Suprapubic skin (tissue), 4 donors: ENCODE measurements at places on chromosomes 1 and 21.

- no peak for DNase-seq
These were observed 722 bp upstream of the SLC19A2 start for GRCh38 chr1:169486281-169487051.

DNA sequence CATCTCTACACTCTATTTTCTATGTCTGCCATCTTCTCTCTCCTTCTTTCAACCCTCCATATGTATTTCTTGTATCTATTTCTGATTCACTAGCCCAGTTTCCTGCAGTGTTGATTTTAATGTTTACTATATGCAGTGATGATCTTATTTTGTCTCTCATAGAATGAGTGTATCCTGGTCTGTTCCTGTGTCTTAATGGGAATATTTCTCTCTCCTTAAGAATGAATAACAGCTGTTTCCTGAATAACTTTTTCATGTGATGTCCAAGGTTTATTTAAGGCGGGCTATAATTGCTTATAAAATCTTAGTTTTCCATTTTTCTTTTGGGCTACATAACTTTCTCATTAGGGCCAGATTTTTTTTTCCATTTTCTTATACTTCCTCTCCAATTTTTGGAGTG, 144.5 kb downstream of the C1orf21 start:
- no peak for DNase-seq

DNA sequence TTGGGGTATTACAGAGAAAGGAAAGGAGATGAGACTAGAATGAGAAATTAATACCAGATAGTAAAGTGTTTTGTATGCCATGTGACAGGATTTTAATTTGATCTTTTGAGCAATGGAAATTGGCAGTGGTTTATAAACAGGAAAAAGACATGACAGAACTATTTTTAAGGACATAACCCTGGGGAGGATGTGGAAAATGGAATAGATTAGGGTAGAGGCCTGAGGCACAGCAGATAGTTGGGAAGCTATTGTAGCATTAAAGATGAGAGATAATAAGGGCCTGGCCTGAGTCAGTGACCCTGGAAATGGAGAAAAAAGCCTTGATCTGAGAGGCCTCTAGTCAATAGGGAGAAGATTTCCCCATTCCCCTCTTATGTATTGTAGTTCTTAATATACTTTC, 22.1 kb upstream of the KCNA3 start:
- DNase-seq: no peak

GRCh38 chr1:92784021-92784638, 778 bp downstream of the EVI5 start:
- DNase-seq: no peak

GRCh38 chr1:183942933-183943693, 94.4 kb downstream of the COLGALT2 start:
- no peak for DNase-seq

- DNase-seq: no peak
These were observed 675.3 kb downstream of the LTN1 start for GRCh38 chr21:28317177-28317950.

DNA sequence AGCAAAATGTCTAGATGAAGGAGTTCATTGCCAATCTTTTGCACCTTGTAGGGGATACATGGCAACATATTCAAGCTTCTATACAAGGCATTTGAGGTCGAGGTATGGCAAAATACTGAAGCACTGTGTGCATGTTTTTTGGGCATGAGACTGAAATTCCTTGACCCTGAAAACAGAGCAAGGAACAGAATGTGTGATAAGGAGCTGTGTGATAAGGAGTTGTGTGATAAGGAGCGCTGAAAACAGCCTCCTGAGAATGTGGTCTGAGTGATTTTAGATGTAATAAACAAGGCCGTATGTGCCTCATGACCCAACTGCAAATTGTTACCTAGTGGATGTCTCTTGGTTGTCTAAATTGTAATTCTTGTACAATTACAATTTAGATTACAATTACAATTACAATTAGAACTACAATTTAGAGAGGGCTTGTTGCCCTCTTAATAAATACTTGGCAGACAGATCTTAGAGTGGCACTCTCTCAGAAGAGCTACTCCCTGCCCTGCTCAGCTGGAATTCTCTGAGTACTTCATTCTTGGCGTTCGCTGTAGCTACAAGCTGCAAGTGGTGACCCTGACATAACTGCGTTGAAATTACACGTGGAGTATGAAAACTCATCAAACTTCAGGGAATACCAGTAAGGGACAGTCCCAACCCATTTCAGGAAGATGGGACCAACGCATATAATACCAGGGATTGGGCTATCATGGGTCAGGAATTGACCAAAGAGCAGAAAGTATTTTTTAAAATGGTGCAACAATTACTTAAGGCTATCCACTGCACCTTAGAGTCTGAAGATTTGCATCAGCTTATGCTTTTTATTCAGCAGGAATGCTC, 20.0 kb upstream of the ITLN1 start:
- no peak for DNase-seq

DNA sequence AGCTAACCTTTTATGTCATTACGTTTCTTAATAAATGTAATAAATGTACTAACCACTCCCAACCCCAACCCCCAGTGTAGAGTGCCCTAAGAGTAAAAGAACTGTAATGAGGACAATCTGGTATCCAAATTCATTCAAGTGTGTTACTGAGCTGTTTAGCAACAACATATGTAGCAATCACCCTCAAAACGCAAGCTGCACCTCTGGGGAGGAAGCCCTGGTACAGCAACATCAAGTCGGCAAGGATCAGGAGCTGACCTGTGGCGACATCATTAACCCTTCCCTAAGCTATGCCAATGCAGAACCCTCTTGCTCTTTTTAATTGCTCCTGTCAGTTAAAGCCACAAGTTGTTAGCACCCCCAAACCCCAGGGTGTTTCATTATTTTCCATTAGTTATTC, 47.1 kb downstream of the STX6 start:
- DNase-seq: no peak

GRCh38 chr1:246971090-246971721, 36.7 kb downstream of the ZNF695 start:
- DNase-seq: no peak

- no peak for DNase-seq
These were observed 4.4 kb upstream of the CAPN2 start for GRCh38 chr1:223708001-223708359.

DNA sequence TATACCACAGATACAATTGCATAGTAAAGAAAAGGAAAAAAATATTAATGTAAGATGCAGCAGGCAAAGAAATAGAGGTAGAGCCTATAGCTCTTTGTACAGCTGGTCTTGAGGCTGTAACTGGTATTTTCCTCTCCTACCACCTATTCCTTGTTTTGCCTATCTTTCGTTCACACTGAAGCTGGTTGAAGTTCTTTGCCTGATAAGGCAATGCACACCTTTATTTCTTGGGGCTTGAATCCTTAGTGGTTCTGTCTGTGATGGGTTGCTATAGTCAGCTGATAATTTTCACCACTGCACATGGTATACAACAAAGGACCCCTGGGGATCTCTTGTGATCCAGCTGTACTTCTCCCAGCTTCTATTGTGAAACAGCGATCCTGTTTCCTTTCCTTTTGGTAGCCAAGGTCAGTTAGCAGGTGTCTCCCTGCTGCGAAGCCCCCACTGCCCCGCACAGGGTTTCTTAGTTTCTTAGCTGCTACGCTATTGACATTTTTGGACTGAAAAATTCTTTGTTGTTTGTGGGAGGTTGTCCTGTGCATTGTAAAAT, 9.9 kb upstream of the TSNAX start:
- DNase-seq: no peak

DNA sequence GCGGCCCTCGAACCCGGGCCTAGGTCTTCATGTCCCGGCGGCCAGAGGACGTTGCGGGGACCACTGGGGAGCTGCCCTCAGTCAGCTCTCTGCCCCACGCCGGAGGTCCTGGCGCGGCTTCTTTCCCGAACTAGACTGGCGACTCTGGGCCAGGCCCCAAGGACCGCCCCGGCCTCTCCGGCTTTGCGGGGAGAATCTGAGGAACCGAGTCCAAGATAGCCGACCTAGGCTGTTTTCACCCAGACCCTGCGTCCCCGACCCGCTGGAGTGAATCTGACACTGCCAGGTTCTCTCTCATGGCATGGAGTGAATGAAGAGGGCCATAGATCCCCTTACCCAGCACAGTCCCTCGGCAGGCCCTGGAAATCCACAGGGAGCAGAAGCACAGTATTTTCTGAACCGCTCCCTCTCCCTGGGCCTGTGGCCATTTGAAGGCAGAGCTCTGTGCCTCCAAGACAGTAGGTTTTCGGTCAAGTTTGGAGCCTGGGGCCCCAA, 9.9 kb upstream of the BARHL2 start:
- DNase-seq: no peak

GRCh38 chr1:52164604-52165003, 22.7 kb downstream of the ZFYVE9 start:
- no peak for DNase-seq

DNA sequence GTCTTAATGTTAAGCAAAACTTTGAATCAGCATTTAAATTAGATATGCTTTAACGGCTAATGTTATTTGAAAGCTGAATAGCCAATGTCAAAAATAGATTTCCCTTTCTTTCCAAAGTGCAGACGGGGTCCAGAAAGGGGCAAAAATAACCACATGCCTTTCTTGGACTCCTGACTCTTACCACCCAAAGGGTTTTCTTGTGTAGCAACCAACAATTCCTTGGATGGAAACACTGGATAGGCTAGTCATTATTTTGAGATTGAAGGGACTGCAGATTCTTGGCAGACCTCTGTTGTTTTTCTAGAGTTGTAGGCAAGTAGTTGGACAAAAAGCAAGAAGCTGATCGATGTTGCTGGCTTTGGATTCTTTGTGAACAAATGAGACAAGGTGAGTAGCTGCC, 107.0 kb downstream of the MRPS6 start:
- no peak for DNase-seq

DNA sequence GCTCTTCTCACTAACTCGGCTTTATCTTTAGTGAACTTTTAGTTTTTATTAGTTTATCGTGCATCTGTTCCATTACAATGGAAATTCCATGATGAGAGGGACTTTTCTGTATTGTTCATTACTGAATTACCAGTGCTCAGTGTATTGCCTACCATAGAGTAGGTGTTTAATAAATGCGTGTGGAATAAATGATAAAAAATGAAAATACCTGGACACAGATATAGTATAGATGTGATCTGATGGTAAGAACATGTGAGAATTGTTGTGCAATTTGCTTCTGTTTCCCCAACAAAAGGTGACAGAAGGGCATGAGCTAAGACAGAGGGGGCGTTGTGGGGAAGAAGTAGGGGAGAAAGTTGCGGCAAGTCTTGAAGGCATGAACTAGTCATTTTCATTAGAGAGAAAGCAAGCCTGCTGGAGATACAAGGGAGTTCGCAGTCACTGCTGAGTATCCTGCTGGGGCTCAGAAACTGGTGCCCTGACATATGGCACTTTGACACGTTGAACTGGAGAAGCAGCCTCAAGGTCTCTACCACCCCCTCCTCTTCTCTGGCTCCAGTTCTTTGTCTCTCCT, 5.6 kb upstream of the COG2 start:
- DNase-seq: no peak

DNA sequence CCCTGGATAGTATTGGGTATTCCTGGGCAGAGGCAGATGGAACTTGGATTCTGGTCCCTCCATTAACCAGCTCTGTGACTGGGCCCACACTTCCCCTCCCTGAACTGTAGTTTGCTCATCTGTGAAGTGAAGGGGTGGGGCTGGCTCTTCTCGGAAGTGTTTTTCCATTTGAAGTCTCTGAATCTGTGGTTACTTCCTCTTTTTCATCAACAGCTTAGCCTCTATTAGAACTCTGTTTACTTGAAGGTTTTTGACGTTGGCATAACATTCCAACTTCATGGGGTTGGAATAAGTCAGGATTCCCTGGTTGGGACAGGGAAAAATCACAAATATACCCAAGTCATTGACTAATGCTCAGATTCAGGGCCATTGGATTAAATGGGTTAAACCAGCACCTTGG, 3.6 kb downstream of the KIAA0040 start:
- DNase-seq: no peak

DNA sequence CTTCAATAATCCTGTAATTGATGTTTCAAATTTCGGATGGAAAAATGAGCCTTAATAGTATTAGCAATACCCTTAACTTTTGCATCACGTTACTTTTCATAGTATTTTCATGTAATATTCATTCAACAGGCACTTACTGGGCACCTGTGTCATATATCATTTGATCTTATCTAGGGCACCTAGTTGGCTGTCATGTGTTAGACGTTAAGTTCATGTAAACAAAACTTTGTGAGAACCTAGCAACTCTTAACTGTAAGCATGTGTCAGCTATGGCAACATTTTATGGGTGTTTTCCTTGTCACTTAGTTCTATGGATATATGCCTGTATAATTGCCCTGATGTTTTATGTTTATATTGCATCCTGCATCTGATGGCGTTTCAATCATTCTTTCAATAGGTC, 777 bp downstream of the LAMC2 start:
- DNase-seq: no peak

DNA sequence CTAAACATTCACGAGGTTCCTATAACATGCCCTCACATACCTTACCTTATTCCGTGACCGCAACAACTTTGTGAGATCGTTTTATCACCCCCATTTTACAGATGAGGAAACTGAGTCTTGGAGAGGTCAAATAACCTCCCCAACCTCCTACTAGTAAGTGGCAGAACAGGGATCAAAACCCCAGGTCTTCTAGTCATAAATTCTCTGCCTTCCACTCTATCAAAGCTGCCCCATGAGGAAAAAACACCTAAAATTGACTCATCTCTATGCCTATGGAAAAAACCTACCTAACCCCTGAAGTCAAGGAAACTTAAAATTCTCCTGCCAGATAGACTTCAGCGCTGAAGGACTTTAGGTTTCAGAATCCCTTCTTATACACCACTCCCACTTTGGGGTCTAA, 69.5 kb upstream of the ERRFI1 start:
- no peak for DNase-seq

DNA sequence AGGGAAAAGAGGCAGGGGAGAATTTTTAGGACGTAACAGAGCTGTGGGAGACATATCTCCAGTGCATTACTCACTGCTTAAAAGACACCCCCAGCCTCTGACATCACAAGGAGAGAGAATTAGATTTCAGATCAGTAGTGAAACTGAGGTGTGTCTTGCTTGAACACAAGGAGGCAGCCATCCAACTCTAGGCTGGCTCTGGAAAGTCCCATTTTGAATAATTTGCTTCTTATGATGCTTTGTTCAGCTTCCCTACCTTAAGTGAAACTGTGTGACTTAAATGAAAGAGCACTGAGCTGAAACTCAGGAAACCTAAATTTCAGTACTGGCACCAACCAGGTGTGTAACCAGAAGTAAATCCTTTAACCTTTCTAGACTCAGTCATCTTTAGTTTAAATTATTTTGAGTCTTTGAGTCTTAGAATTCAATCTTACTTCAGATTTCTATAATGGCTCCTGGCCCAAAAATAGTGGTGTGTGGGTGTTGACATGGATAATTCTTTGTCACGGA, 251.6 kb upstream of the SGIP1 start:
- DNase-seq: no peak
